Activated T-helper 2 cell treated with anti-CD3 and anti-CD28 coated beads, Interferon-gamma antibody, Interleukin-2, Interleukin-4, amounts not matched to agents 10 μg/mL and 5 μg/mL and 100 μg/mL, durations not matched to agents 14 hours and 24 hours and 36 hours (primary cell): ENCODE measurements at places on chromosomes 16 and 17. TPM values are rescaled to one million over a fixed set of nuclear protein-coding genes. Genes with fewer than 3 reads are reported as not detected.
A peak's percentile ranks its signal among the peaks of the same experiment; 100 is the strongest.

DNA sequence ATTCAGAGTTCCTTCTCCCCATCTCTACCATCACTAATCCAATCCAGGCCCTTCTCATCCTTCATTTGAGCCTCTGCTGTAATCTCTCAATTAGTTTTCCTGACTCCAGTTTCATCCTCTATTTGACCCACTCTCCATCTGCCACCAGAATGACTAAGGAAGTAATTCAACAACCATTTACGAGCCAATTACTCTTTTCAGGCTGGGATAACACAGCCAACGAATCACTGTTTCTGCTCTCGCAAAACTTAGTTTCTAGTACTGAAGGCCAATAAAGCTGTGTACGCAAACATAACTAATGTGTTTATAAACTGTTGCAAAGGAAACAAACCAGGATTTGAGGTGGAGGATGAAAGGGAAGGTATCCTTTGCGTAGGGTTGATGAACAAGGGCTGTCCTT is 53.7 kb downstream of the MAP2K6 start:
- DNase-seq: no peak

- no peak for DNase-seq
These were observed 172.0 kb downstream of the CYB561 start for GRCh38 chr17:63274146-63274545.

DNA sequence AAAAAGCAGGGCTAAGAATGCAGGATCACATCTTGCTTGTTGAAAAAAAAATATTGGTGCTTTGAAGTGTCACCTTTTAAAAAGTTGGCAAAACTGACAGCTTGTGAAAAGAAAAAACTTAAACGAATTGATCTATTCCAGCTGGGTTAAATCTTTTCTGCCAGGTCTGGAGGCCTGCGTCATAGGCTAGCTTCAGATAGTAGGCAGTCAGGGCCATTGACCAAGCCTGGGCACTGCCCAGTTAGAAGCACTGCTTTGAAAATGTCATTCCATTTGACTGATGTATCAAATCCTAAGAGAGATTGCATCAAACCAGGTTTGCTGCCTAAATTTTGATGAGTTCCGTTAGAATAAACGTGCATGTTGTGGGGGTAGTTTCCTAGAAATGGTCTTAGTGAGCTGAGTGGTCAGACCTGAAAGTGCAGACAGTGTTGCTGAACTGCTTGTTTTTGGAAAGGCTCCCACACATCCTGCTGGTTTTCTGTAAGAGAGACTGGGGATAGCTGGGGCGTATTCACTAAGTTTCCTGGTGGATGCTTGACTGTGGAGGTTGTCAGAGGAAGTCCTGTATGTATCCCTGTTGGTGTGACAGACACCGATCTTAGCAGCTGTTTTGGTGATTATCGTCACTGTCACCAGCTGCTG is 38.8 kb downstream of the NUP88 start:
- no peak for DNase-seq

- DNase-seq: peak; percentile 67
These were observed 7.0 kb downstream of the CYTH1 start for GRCh38 chr17:78774956-78775571.

GRCh38 chr17:80262291-80262690 is 1.6 kb downstream of the RNF213 start:
- no peak for DNase-seq

GRCh38 chr16:84897911-84898377 is 78.2 kb downstream of the CRISPLD2 start:
- DNase-seq: no peak

- no peak for DNase-seq
These were observed 2.3 kb downstream of the DLG4 start for GRCh38 chr17:7217113-7217987.

- no peak for DNase-seq
These were observed 31.9 kb downstream of the POLR2A start for GRCh38 chr17:7515911-7516610.

- no peak for DNase-seq
These were observed 1.6 kb upstream of the FOXL1 start for GRCh38 chr16:86576591-86577313.

GRCh38 chr17:4520894-4521600 is 22.4 kb downstream of the SPNS2 start:
- DNase-seq: no peak

GRCh38 chr17:67528751-67529436 is 151.8 kb downstream of the PITPNC1 start:
- DNase-seq: no peak

DNA sequence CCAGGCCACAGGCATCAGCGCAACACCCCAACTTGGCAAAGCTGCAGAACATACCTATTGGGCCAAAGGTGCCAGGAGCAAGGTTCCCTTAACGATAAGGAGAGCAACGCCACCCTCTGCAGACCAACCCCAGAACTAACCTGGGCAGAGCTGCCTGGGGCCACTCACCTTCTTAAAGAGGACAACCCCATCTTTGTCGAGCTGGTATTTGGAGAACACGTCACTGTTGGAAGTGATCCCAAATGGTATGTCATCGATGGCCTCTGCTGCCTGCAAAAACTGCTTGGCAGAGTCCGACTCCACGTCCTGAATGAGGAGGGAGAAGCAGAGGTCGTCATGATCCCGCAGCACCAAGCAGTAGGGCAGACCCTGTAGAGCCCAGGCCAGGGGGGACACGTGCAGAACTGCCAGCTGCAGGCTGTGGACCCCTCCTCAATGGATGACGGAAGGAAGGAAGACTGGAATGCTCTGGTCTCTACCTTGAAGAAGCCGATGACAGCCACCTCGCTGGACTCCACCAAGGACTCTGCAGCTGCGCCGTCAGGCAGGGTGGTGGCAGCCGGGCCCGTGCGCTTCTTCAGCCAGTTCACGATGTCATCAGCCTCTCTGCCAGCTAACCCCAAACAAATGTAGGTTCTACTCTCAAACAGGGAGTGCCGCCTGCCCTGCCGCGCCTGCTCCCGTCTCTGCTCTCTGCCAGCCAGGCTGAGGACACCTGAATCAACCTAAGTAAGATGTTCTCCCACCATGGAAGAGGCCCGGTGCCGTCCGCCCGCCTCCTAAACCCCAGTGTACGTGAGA is 5.2 kb downstream of the P4HB start:
- DNase-seq: no peak

DNA sequence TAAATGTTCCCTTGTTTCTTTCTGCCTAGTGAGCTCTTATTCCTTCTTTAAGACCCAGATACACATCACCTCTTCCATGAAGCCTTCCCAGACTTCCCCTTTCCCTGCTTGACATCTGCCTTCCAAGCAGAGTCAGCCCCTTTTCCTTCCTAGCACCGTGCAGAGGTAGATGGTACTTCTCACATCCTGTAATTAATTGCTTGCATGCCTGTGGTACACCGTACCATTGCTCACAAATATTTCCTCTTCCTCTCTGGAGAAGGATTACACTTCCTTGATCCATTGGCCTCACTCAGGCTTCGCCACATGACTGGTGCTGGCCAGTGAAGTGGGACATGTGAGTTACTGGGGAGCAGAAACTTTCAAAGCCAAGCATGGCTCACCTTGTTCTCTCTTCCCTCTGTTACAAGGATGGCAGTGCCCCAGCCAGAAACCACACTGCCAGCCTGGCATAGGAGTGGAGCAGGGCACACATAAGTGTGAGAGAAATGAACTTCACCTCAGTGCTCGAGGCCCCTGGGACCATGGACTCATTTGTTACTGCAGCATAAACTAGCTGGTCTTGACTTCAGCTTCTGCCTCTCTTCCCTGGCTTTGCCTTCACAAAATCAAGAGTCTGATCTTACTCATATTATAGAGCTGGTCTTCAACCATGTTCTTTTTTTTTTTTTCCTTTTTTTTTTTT is 44.0 kb downstream of the SOST start:
- DNase-seq: no peak

GRCh38 chr16:82694239-82694874 is 67.6 kb downstream of the CDH13 start:
- DNase-seq: no peak

DNA sequence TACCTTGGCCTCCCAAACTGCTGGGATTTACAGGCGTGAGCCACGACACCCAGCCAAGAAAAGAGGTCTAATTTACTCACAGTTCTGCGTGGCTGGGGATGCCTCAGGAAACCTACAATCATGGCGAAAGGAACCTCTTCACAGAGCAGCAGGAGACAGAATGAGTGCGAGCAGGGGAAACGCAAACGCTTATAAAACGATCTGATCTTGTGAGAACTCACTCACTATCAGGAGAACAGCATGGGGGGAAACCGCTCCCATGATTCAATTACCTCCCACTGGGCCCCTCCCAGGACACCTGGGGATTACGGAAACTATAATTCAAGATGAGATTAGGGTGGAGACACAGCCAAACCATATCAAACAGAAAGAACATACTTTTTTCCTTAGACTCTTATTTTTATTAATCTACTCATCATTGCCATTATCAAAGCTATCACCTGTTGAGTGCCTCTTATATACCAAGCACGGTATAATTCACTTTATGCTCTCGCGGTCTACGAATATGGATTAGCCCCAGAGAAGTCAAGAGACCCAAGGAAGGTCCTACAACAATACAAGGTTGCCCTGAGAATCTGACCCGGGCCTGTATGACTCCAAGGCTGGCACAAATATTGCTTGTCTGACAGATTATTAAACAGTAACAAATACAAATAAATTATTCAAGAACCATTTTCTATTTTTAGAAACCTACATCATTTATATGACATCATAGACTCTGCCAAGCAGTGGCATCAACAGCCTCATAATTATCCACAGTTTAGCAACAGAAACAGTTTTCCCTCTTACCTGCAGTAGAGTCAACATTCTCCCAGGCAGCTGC is 2.4 kb downstream of the POLR3K start:
- no peak for DNase-seq

GRCh38 chr16:20681821-20682760 is 15.4 kb downstream of the ACSM1 start:
- no peak for DNase-seq

DNA sequence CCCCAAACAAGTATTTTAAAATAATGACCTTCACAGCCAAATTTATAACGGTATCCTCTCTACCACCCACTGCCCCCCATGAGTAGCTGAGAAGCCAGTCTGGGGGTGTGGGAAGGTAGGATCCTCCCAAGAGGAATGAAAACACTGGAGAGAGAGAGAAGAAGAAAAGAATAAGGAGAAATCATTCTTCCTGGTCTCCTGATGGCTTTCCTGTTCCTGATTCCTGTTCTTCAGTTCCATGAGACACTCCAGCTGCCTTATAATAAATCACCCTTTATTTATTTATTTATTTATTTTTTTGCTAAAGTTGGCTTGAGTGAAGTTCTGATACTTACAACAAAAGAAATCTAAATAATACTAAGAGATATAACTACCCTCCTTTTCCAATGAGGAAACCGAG is 56.4 kb upstream of the FAM20A start:
- DNase-seq: no peak

DNA sequence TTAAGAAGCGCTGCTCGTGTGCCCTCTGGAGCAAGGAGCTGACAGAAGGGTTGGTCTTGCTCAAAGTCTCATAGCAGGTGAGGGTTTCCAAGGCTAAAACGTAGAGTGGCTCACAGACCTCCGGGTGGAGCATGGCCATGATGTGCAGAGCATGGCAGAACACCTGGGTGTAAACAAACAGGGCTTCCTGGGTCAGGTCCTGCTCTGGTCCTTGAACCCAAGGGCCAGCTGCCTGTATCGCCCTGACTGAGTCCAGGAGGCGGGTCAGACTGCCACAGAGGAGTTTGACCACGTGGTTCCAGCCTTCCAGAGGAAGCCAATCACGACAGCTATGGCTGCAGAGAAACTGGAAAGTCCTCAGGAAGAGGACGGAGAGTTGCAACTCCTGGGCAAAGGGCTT is 7.1 kb downstream of the GEMIN4 start:
- no peak for DNase-seq

Gene CDH5
- not detected in 2 replicates for total RNA-seq

Gene OR1A1
- total RNA-seq: not detected in 2 replicates

Gene GAS2L2
- not detected in 2 replicates for total RNA-seq

Gene CARD14
- total RNA-seq: not detected in 2 replicates

Gene DNAH3
- total RNA-seq: 0.02 and 0.05 TPM in 2 replicates

Gene PRKCA
- 268 and 272 TPM in 2 replicates for total RNA-seq

Gene C16orf89
- not detected in 2 replicates for total RNA-seq

Gene C16orf92
- not detected in 2 replicates for total RNA-seq

Gene PPP1R27
- total RNA-seq: not detected in 2 replicates

Gene UTS2R
- total RNA-seq: 0.18 TPM in 1 of 2 replicates, not detected in the other
